ENCODE measurements at places on chromosomes 4 and X.

DNA sequence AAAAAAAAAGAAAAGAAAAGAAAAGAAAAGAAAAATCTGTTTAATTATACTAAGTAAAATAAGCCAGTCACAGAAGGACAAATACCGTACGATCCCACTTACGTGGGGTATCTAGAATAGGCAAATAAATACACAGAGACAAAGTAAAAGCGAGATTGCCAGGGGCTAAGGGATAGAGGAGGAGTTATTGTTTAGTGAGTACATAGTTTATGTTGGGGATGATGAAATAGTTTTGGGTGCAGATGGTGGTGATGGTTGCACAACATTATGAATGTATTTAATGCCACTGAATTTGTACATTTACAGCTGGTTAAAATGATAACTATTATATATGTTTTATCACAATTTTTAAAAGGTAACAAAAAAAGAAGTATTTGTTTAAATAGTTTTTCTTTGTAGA, 7.1 kb downstream of the CA5B start:
- DNase-seq: no peak

- DNase-seq: no peak
Measured at GRCh38 chrX:24037729-24038128, 10.7 kb upstream of the KLHL15 start.

- no peak for DNase-seq
Measured at GRCh38 chr4:16284050-16284449, 57.8 kb upstream of the TAPT1 start.

GRCh38 chr4:81667539-81667938, 195.8 kb upstream of the RASGEF1B start:
- DNase-seq: no peak

- DNase-seq: no peak
Measured at GRCh38 chr4:11428231-11428898, at the start of gene HS3ST1. TSS of gene HS3ST1 (minus strand) at chr4:11428894. CDS start at chr4:11400005, 28,889 bp downstream.

GRCh38 chr4:156991161-156991560, 19.6 kb upstream of the PDGFC start:
- no peak for DNase-seq

DNA sequence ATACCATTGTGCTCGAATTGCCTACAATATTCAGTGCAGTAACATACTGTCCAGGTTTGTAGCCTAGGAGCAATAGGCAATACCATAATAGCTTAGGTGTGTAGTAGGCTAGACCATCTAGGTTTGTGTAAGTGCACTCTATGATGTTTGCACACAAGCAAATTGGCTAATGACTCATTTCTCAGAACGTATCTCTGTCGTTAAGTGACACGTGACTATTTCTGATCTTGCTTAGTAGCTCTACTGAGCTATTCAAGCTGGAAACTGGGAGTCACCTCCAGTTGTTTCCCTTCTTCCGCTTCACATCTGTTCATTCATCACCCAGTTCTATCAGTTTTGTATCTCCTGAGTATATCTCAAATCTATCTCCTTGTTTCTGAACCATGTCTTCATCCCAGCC, 86.1 kb downstream of the HNRNPD start:
- no peak for DNase-seq

All from LNCaP clone FGC (cell line).